Prostate gland (tissue), 2 donors: ENCODE measurements at places on chromosomes 11 and 22. TPM values are rescaled to one million over a fixed set of nuclear protein-coding genes. Genes with fewer than 3 reads are reported as not detected.

SPI1 gene
- total RNA-seq: 6.8 TPM

LRRC10B gene
- 1.2 TPM for total RNA-seq

PICALM gene
- total RNA-seq: 206 TPM

OR4D5 gene
- not detected for total RNA-seq

NEFH gene
- total RNA-seq: 149 TPM

MYOD1 gene
- 0.28 TPM for total RNA-seq

FAM111B gene
- 0.62 TPM for total RNA-seq

ASRGL1 gene
- total RNA-seq: 93.0 TPM
